GDM1 (cell line): ENCODE measurements at places on chromosomes 12 and 14.

DNA sequence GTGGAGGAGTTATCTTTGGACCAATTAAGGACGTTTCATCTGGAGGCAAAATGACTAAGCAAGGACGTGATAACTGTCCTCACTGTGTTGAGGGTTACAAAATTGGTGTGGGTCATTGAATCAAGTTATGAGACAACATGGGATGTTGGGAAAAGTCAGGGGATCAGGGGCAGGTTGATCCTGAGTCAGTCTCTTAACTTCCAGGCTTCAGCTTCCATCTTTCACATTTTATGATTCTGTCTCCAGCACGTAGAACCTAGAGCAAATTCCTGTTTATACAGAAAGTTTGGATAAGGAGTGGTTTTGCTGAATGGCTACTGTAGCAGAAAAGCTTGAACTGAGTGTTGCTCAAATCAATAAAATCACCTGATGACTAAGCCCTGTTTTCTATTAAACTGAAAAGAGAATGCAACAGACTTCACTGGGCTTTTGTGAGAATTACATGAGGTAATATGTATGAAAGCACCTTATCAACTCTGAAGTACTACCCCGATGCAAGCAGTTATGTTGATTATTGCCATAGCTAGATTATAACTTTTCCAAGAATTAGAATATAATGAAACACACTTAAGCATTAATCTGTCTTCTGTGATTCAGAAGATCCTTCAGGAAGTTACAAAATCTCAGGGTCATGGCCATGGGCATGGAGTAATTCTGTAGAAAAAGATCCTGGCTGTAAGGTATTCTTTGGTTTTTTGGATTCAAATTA is 184.8 kb downstream of the ETV6 start:
- no peak for DNase-seq

GRCh38 chr14:89444044-89444443 is 27.0 kb upstream of the FOXN3 start:
- no peak for DNase-seq

DNA sequence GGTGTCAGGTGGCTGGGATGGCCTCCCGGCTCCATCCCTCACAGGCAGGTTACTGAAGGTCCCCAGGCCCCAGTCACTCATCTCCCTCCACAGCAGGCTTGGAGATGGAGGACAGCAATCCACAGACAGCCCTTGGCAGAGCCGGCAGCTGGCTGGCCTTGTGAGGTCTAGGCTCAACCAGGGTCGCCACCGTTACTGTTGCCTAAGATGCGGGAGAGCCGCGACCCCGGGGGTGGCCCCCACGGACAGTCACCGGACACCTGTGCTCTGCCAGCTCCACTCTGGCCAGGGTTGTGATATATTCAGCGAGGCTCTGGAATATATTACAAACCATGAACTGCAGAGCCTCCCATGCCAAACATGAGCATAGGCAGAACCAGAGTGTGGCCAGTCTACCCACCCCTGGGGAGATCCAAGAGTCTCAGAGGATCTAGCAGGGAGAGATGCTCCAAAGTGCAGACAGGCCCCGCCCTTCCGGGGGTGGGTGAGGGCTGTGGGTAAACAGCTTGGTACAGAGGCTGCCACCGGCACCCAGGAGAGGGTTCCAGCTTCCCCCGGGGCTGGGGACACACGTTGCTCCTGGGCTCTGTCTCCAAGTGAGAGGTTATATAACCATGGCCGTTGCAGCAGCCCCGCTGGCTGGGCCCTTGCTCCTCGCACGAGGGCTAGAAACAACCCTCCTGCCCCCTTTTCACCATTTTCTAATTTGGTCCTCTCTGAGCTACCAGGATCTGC is 55.9 kb upstream of the DIO3 start:
- DNase-seq = no peak

DNA sequence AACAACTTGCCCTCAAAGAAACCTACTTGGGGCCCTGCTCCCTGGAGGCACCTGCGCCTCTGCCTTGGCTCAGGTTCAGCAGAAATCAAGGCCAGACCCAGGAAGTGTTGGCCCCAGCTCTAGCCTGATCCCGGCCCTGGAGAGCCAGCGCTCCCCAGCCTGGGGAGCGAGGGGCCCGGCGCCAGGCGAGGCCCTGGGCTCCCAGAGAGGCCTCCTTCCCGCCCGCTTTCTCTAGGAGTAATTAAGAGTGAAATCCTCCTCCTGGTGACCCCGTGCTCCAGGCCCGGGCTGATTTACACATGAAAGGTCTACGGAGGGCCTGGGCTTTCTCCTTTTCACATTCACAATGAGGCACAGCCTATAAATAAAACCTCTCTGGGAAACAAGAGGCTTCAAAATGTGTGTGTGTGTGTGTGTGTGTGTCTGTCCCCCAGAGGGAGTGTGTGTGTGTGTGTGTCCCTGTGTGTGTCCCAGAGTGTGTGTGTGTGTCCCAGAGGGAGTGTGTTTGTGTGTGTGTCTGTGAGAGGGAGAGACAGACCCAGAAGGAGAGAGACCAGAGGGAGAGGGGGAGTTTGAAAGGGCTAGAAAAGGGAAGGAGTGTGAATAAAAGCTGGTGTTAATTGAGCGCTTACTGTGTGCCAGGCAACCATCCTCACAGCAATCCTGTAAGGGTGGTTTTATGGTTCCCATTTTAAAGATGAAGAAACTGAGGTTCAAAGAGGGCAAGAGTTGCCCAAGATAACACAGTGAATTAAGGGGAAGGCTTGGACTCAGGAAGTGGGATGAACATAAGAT is 23.8 kb upstream of the COX6A1 start:
- no peak for DNase-seq

DNA sequence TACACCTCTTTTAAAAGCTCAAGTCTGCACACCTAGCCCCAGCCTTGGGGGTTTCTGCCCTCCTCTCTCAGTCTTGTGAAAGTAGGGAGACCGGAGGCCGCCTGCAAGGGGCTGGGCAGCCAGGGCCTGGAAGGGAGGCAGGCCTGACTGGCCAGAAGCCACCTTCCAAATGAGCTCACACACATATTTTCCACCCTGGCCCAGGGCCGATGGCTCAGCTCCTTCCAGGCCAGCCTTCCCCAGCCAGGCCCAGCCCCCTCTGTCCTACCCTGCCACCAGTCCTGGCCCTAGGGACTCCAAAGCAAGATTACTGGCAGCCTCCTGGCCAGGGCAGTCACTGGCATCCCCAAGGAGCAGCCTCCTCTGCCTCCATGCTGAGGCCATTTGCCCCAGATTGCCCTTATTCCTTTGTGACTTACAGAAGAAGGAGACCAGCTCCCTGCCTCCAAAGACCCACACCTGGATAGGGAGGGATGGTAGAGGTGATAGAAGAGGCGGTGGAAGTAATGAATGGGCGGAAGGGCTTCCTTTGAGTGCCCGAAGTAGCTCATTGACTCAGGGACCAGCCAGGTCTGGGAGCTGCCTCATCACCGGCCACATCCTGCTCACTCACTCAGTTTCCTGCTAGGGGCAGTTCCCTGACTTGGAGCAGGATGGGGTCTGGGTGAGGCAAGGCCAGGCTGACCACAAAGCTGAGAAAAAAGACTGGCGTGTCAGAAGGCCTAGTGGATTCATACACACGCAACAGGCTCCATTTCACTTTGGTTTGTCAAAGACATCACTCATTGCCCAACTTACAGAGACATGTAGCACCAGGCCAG is 14.8 kb downstream of the MMP14 start:
- peak; percentile 76 for DNase-seq

- DNase-seq = peak; percentile 5
Observed at GRCh38 chr12:109255377-109255776, 53.7 kb downstream of the FOXN4 start.

GRCh38 chr12:3437986-3438385 is 53.0 kb upstream of the PRMT8 start:
- no peak for DNase-seq

DNA sequence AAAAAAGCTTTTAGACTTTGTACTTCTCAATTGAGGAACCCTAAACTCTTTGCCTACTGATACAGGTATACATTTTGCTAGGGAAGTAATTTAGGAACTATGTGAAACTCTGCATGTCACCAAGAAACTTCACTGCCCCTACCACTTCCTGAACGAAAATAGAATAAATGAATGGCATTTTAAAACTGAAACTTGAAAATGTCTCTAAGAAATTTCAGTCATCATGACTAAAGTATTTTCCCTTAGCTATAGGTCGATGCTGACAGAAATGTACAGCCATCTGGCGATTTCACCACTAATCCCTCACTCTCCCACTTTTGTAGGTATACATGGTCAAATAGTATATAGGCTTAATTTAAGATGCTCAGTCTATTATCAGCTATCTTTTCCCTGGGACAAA is 194.9 kb upstream of the SYT10 start:
- DNase-seq = peak; percentile 24

GRCh38 chr14:77281852-77282410 is 10.9 kb upstream of the NGB start:
- DNase-seq = no peak

DNA sequence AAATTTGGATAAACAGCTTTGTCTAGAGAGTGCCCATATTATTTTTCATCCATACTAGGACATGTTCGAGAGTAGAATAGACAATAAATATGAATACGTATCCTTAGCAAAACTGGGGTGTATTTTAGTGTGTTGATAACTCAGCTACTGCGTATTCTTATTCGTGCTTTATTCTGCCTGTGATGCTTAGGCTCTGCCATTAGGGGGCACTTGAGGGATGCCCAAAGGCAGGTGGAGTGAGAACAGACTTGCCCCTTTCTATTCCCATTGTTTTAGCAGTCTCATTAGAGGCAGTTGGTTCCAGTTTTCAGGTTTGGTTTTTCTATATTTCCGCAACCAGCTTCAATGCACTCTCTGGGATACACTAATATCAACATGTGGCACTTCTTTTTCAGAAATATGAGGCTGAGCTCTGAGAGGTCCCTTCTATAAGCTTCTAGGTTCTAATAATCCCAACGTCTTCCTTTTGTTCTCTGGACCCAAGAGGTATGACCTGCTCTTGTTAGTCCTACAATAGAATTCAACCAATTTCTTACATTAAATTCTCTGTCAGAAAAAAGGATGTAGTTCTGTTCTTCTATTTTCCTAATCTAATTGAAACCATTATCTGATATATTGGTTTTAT is 985.7 kb upstream of the FBXO33 start:
- DNase-seq = peak; percentile 12
